Activated naive CD8-positive, alpha-beta T cell treated with anti-CD3 and anti-CD28 coated beads, Interleukin-2, amount 10 ng/mL, durations not matched to agents 7 days and 5 days (primary cell): ENCODE measurements at places on chromosomes 7 and 10.

DNA sequence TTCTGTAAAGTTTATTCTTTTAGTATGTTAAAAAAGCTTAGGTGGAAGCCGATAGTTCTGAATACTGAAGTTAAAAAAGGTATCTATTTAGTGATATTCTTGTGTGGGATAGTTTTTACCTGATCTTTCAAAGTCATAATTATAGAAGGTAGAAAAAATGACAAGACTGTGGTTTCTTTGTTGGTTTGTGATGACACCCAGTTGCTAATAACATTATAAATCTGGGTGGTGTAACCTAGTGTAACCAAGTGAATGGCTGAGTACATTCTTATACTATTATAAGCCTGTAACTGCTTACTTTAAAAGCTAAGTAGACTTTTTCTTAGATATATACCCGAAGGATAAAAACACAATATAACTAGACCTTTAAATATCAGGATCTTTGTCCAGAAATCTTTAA, 2.3 kb downstream of the CDK13 start:
- no peak for DNase-seq

DNA sequence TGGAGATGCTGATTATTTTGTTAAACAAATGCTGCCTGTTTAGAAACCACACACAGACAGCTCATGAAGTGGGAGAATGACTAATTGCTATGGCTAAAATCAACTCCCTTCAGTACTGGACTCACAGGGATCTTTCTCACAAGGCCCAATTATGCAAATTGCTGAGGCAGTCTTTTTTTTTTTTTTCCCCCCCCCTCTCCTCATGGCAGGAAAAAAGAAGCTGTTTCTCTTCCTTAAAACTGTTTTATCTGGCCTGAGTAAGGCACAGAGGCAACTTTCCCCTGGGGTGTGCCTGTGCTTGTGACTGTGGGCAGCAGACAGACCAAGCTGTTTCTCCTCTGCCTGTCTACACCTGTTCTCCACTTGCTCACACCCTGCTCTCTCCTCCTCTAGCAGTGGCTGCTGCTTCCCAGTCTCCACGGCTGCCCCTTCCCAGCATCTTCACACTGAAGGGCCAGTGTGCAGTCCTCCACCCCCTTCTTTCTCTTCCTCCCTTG, 65.4 kb upstream of the STEAP1B start:
- no peak for DNase-seq

GRCh38 chr7:141562543-141562942, 11.3 kb downstream of the AGK start:
- DNase-seq, result no peak

- no peak for DNase-seq
Observed at GRCh38 chr7:133331861-133332260, 79.0 kb downstream of the EXOC4 start.

DNA sequence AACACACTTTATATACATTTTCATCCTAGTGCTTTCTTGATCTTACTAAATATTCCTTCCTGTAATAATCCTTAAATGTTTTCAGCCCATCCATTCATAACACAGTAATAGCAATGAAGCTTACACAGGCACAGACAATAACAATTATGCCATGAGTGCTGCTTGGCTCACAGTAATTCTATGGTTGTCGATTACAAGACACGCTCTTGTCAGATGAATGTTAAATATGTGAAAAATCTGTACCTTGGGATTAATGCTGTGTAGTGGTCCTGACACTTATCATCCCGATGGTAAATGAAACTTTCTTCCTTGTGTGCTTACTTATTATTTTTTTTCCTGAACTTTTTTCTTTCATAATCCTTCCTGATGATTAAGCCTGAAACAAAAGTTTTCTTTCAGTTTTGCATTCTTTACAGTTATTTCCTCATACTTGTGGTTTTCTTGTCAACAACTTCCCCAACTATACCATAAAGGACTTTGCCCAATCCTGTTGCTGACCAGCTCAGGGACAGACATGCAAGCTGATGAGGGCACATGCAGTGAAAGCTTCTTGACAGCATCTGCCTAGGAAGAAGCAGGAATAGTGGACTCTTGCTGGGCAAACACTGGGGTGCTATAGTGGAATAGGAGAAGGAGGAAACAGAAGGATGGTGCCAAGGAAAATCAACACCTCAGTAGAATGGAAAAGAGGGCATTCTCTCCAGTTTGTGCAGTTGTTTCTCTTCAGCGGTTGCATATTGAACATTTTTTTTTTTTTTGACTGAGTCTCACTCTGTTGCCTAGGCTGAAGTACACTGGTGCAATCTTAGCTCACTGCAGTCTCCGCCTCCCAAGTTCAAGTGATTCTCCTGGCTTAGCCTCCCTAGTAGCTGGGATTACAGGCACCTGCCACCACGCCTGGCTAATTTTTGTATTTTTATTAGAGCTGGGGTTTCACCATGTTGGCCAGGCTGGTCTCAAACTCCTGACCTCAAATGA, 6.7 kb upstream of the MGAM2 start:
- no peak for DNase-seq
